Activated T-cell treated with anti-CD3 and anti-CD28 coated beads, Interleukin-2, amount 50 U/mL, for 72 hours (primary cell): ENCODE measurements at places on chromosomes 6 and 20.

DNA sequence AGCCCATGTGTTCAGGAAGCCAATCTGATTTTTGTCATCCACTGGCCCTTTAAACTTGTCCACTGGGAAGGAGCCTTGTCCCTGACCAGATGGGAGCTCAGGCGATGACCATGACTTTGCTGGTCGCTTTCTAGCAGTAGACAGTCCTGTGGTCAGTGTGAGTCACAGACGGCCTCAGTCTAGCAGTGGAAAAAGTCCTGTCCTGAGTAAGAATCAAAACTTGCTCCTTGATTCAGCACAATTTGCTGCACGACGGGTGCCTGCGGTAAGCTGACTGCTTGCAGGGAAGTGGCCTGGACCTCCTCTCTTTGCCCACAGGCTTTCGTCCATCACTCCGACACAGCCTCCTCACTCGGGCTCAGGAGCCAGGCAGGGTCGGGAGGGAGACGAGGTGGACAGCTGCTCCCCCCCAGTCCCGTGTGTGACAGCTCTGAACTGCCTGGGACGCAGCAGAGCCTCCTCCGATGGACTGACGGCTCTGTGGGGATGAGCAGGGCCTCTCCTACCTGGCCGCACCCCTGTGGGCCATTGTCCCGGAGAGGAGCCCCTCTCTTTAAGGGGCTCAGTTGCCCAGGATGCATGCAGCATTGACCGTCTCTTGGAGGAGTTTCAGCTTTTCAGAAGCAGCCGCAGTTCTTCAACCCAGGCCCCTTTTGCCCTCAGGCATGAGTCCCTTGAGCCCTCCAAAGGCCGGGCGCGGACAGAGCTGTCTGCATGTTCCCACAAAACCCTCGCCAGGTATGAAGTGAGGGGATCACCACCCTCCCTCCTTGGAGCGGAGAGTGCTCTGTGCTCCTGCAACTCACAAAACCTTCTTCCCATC is 209.2 kb downstream of the ANKRD60 start:
- DNase-seq, result no peak

- DNase-seq, result no peak
Observed at GRCh38 chr6:166572370-166573261, 13.9 kb downstream of the RAMACL start.

- no peak for DNase-seq
Observed at GRCh38 chr6:158815379-158815724, 3.8 kb downstream of the EZR start.

DNA sequence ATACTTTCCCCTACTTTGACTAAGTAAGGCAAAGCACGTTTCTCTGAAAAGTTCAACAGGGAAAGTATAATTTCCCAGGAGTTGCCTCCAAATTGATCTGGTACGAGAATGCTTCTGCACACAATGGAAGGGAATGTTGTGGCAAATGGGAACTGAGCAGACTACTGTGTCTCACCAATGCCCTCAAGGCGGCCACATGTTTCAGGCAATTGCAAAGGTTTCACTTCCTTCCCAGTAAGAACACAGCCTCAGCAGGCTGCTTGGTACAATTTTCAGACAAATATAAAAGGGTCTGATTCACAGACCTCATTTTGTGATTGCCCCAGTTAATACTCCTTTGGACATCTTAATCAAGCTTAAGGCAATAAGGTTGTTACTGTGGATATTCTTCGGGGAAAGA is 71.2 kb downstream of the KIAA0319 start:
- DNase-seq, result no peak

DNA sequence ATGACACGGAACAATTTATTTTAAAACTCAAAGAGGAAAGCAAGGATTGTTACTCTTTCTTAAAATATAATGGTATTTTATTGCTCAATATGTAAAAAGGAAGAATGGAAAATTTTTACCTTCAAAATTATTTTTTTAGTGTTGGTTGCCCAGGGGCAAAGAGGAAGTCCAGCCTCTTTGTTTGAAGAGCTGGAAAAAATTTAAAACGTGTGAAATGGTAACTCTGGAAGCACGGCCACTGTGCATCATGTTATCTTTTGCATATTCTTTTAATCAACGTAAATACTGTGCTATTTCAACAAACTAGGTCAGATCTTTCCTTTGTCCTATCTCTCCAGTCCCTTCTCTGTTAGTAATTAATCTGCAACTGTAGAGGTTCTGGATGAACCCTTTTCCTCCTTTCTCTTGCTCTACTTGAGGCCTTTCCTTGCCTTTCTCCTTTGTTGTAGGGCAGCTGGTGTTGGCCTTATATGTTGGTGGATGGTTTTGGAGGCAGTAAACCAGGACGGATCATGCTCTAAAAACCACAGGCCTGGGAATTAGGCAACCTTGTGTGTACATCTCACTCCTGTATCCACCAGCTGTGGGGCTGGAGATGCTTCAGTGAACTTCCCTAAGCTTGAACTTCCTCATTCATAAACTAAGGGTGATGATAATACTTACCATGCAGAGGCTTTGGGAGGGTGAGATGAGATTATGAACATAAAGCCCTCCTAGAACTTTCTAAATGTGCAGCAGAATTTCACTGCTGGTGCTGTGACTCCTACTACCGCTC is 143.3 kb downstream of the PRL start:
- DNase-seq, result no peak

DNA sequence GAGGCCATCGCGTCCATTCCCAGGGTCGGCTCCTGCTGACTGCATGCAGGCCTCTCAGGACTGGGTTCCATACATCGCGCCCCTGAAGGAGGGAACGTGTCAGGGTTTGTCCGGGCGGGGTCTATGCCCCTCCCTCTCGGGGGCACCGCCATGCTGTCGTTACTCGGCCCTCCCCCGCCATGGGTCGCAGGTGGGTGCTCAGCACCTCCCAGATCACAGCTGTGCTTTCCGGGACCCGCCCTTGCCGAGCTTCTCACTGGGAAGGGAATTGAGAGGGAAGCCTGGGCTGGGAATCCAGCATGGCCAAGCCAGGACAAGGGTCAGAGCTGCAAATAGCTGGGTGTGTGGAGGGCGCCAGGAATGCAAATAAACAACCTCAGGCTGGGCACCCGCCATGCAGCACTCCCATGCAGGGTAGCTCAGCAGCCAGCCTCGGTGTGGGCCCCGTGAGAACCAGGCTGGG is at the start of gene FRMD1:
FRMD1 (minus strand) TSS at position 270 of the 463 bp plus-strand sequence; CDS start at position 152, 118 bp downstream.
- no peak for DNase-seq

- DNase-seq, result no peak
Observed at GRCh38 chr6:137570393-137570792, 76.2 kb upstream of the OLIG3 start.

DNA sequence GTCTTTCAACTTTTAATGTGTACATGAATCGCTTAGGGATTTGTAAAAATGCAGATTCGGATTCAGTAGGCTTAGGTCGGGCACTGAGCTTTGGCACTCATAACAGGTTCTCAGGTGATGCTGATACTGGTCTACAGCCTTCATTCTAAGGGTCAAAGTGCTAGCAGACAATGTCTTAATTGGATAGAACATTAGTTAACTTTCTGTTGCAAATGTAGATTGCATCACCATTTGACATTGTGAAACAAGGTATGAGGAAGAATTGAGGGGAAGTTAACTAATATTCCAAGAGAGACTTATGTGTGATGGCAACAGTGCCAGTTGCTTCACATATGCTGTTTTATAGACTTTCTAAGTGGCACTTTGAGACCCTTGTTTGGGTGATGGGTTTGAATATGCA is 86.9 kb downstream of the MLIP start:
- no peak for DNase-seq

DNA sequence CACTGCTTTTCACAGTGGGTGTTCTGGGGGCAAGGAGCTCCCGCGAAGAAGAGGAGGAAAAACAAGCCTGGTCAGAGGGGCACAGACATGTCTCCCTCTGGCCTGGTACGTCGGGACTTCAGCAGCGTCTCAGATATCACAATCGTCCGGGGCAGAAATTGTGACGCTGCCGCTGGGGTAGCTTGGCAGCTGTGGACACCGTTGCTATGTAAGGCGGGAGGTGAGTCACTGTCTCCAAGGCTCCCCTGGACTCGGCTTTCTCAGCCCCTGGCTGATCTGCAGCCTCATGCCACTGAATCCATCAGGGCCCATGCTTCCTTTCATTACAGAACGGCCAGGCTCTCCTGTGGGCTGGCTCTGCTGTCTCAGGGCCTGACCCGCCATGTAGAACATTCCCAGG is 98.7 kb downstream of the SULF2 start:
- no peak for DNase-seq

DNA sequence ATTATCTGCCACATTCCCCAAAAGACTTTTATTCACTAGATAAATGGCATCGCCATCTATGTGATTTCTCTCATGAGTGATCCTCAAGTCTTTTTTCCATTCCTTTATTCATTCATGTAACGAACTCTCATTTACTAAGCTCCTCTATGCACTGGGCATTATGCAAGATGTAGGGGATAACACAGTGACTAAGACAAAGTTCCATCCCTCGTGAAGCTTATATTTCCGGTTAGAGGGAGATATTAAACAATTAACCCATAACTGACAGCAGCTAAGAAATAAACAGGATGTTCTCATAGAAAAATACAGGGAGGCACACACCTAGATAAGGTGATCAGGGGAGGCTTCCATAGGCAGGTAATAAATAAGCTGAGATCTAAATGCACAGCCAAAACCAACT is 17.2 kb upstream of the PREX1 start:
- DNase-seq, result no peak

GRCh38 chr6:136534268-136534667 is 16.0 kb downstream of the MAP7 start:
- DNase-seq, result no peak

- DNase-seq, result peak; percentile 66
Observed at GRCh38 chr20:815914-816606, 17.5 kb upstream of the FAM110A start.

DNA sequence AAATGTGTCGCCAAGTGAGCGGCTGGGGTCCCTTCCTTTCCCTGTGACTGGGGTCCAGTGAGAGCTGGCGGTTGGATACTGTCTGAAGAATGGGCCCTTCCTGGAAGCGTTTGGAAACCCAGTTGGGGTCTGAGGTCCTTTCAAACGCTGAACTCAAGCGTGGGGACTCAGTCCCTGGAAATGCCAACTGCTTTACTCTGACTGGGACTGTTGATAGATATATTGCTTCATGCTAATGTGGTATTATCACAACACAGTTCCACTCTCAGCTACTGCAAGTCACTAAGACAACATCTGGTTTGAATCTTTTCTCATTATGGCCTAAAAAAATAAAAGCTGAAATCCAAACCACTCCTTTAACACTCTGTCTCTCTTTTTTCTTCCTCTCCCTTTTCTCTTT is 23.7 kb upstream of the PSMF1 start:
- DNase-seq, result no peak

GRCh38 chr6:43833223-43833995 is 63.4 kb downstream of the VEGFA start:
- no peak for DNase-seq

GRCh38 chr6:17938901-17939300 is 48.5 kb downstream of the KIF13A start:
- no peak for DNase-seq

GRCh38 chr6:169994739-169995138 is 243.3 kb downstream of the ERMARD start:
- no peak for DNase-seq

GRCh38 chr6:101398716-101399615 is 5.5 kb downstream of the GRIK2 start:
- no peak for DNase-seq

GRCh38 chr20:62133051-62133845 is 9.9 kb downstream of the PSMA7 start:
- DNase-seq, result no peak

GRCh38 chr6:34525431-34526175 is 30.5 kb downstream of the SPDEF start:
- no peak for DNase-seq

- DNase-seq, result no peak
Observed at GRCh38 chr20:59559863-59560262, 44.5 kb upstream of the PHACTR3 start.

- no peak for DNase-seq
Observed at GRCh38 chr6:9503111-9503761, 911.6 kb downstream of the TFAP2A start.

DNA sequence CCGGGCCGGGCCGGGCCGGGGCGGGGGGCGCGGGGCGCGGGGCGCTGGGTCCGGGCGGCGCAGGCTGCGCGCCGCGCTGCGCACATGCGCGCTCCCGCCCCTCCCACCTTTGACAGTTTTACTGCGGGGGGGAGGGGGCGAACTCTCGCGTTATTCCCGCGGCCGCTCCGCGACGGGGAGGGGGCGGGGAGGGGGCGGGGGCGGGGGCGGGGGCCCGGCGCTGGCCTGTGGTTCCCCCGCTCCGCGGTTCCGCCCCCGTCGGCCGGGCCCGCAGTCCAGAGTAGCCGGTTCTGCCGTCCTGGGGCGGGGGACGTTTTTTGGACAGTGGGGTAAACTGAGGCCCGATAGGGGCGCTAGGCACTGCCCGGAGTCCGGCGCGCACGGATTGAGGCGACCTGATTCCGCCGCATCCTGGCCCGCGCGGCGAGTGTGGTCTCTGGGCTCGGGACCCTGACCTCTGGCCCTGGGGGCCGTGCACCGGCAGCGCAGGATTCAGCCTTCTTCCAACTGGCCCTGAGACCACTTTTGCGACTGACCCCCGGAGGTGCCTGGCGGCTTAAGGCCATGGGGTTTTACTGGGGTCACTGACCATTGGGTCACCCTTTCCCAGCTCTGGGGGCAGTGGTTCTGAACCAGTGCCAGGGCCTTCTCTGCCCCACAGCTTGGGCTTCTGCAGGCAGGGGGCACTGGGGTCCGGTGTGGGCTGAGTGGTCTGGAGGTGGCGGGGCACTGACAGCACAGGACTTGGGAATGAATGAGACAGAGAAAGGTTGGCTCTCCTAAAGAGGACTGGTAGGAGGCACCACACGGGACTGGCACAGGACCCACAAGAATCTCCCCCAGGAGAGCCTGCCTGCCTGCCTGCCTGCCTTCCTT is at the start of gene ZNF512B:
ZNF512B (minus strand) TSS at position 93 of the 876 bp plus-strand sequence. CDS start 1,980 bp downstream, outside the sequence.
- peak; percentile 72 for DNase-seq

GRCh38 chr6:84018453-84019061 is 15.0 kb upstream of the MRAP2 start:
- no peak for DNase-seq

- peak; percentile 14 for DNase-seq
Observed at GRCh38 chr6:73694711-73695411, 1.1 kb upstream of the CD109 start.

DNA sequence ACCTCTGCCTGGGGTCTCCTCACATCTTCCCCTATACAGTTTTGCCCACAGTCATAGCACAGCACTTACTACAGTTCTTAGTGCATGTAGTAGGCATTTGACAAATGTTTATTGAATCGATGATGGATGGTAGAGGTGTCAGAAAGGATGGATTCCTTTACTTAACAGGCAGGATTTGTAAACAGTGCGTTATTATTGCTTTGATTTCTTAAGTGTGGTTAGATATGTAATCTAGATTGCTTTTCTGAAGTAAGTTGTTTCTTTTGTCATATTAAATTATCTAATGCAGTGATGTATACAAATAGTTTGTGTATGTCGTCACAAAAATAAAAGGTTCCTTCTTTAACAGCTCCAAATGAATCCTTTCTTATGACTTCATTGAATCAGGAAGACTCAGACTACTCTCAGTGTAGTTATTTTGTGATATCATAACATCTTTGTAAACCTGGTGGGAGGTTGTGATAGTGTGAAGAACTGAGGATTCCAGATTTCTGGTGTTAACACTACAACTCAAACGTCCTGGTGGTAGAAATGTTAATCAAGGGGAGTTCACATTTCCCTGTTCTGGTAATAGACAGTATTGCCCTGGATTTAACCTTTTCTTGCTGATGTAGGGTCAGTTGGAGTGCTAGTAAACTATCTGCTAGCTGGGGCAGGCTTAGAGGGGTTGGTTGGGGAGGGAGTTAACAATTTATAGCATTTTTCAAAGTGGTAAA is 87.7 kb downstream of the HIVEP1 start:
- no peak for DNase-seq
